ENCODE measurements at places on chromosomes 2 and 18.
A peak's percentile ranks its signal among the peaks of the same experiment; 100 is the strongest.

GRCh38 chr18:22412176-22412911 lies 5.4 kb downstream of the CTAGE1 start:
- DNase-seq = no peak

GRCh38 chr18:9433671-9434121 lies 41.6 kb upstream of the RALBP1 start:
- DNase-seq = peak; percentile 45

GRCh38 chr2:41854227-41854626 lies 193.6 kb upstream of the PKDCC start:
- no peak for DNase-seq

GRCh38 chr18:49223837-49224529 lies 236.5 kb downstream of the DYM start:
- peak; percentile 3 for DNase-seq

GRCh38 chr18:34723143-34723542 lies 13.0 kb downstream of the DTNA start:
- no peak for DNase-seq

DNA sequence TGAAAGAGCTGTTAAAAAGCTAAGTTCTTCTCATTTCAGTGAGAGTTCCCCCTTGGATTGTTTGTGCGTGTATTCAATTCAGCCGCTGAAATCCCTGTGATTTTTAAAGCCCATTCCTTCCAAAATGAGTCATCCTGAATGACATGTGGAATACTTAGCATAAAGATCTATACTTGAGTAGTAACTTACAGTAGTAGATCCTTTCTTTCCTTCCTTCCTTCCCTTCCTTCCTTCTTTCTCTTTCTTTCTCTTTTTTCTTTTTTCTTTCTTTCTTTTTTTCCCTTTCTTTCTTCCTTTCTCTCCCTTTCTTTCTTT lies 18.2 kb upstream of the SOX11 start:
- no peak for DNase-seq

DNA sequence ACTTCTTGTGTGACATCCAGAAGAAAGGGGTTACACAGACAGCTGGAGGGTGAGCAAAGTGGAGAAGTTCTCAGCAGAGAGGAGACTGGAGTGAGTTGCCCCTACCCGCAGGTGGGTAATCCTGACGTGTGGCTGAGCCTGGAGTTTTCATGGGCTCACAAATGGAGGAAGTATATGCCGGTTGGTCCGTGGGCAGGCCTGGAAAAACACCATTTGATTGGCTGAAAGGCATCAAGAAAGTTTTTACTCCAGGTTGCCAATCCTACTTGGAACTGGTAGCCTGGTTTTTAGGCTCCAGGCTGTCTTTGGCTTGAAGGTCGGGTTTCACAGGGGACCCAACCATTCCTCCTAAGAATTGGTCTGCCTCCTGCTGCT lies 1177.4 kb upstream of the LRRTM1 start:
- DNase-seq = no peak

DNA sequence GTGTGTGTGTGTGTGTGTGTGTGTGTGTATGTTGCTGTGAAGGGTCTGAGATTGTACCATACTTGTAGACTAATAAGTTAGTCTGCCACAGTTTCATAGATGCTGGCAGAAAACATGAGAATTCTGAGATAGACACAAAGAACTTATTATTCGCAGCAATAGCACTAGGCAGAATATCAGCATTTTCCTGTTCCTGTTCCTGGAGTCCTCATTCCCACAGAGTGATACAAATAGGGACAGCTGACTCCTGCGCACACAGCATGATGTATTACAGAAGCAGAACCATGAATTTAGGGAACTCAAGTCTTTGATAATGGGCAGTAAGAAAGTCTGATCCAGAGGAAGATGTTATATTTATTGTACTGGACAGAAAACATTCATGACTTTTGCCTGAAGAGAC lies 1466.3 kb downstream of the DPP10 start:
- DNase-seq = no peak

- DNase-seq = no peak
Measured at GRCh38 chr2:63060472-63060991, 9.9 kb downstream of the OTX1 start.

DNA sequence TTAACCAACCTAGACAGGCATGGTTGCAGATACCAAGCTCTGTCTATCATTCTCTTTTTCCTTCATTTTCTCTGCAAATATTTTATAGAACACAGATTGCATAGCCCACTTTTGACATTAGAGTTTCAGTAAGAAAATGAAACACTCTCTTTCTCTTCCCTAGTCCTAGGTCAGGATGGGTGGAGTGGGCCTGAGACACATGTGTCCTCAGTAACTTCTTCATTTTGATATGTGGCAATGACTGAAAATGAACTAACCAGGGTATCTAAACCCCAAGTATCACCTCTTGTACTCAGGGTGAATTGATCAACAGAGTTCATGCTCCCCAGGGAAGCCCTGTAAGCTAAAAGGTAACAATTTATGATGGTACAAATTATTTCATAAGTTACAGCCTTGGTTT lies 37.0 kb upstream of the KYNU start:
- DNase-seq = peak; percentile 55

DNA sequence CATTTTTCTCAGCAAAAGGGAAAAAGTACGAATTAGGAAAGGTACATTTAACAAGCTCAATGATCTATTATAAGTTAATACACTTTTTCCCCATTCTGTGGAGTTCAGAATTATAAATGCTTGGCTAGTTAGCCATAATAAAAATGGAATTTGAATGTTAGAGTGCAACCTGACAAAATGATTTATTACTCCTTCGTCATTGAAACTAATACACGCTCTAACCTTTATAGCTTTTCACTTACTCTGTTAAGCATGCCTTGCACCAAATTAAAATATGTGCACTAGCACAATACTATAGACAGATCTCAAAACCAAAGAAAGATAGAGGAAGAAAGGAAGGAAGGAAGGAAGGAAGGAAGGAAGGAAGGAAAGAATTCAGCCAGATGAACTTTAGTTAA lies 46.1 kb upstream of the FRZB start:
- DNase-seq = no peak

DNA sequence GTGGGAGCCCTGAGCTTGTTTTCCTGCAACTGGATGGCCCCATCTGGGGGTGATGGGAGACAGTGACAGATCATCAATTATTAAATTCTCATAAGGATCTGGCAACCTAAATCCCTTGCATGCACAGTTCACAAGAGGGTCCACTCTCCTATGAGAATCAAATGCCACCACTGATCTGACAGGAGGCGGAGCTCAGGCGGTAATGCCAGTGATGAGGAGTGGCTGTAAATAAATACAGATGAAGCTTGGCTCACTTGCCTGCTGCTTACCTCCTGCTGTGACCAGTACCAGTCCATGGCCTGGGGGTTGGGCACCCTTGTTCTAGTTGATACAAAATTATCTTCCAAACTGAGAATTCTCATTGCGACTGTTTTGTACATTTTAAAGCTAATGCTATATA lies 258.6 kb downstream of the CTNNA2 start:
- DNase-seq = no peak

DNA sequence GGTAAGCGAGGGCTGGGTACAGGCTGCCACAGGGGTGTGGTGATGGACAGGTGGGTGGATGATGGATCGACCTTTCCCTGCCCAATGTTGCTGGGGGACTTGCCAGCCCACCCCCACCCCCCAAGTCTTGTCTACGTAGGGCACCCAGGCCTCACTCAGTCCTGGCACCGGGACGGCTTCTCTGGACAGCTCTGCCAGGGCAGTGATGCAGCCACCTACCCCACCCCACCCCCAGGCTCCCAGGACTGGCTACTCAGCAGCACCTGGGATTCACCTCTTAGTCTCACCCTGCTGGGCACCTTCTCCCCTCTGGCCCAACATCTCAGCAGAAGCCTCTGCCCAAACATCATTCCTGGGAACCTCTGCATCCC lies 55.7 kb downstream of the ANKMY1 start:
- no peak for DNase-seq

DNA sequence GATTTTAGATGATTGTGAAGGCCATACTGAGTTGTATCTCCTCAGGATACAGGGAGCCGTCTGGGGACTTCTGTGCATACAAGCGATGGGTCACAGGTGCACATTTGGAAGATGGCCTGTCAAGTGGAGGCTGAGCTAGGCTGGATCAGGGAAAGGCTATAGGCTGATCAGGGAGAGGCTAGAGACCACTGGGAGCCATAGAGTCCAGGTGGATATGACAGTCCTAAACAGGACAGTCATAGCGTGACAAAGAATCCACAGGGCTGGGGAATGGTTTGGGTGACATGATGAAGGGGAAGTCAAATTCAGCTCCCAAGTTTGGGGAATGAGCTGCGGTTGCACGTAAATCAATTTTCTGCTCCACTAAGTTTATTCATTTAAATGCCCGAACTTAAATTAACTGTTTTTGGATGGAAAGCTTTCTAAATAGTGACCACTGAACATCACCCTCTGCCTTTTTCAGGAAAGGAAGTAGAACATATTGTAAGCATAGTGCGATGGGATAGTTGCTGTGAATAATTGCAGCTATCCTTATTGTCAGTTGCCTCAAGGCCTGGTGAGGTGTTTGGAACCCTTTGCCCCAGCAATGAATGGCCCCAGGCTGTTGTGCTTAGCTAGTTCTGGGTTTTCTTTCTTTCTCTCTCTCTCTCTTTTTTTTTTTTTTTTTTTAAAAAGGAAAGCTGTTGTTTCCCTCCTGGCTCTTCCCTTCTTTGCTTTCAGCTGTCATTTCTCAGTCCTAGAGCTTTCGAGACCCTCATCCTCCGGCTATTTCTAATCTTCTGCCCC lies 50.5 kb downstream of the KLHL29 start:
- no peak for DNase-seq

- DNase-seq = no peak
Measured at GRCh38 chr2:91975130-91975491, 2896.1 kb upstream of the TEKT4 start.

DNA sequence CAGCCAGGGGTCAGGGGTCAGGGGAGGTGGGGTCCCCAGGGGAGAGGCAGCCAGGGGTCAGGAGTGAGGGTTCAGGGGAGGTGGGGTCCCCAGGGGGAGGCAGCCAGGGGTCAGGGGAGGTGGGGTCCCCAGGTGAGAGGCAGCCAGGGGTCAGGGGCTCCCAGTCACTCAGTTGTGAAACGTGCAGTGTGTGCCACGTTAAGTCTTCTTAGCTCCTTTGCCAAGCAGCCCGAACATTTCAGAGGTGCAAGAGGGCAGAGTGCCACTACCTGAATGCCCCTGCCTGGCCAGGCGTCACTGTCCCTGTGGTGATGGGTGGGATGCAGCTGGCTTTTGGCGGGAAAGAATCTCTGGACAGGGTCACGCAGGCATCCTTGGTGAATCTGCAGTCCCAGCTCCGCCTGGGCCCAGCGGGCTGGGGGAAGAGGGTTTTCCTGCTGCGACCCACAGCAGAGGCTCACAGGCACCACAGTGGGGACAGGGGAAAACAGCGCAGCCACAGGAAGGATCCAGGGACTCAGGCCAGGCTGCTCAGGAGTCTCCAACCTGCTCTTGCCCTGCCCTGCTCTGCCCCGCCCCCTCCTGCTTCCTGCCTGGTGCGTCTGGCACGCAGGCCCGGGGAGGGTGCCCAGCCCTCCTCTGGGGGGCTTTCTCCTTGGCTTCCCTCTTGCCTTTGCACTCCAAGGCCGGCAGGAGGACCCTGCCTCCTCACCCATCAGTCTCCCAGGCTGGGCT lies 188.3 kb downstream of the TWIST2 start:
- no peak for DNase-seq

- peak; percentile 24 for DNase-seq
Measured at GRCh38 chr2:151260573-151261230, 961 bp downstream of the RBM43 start.

DNA sequence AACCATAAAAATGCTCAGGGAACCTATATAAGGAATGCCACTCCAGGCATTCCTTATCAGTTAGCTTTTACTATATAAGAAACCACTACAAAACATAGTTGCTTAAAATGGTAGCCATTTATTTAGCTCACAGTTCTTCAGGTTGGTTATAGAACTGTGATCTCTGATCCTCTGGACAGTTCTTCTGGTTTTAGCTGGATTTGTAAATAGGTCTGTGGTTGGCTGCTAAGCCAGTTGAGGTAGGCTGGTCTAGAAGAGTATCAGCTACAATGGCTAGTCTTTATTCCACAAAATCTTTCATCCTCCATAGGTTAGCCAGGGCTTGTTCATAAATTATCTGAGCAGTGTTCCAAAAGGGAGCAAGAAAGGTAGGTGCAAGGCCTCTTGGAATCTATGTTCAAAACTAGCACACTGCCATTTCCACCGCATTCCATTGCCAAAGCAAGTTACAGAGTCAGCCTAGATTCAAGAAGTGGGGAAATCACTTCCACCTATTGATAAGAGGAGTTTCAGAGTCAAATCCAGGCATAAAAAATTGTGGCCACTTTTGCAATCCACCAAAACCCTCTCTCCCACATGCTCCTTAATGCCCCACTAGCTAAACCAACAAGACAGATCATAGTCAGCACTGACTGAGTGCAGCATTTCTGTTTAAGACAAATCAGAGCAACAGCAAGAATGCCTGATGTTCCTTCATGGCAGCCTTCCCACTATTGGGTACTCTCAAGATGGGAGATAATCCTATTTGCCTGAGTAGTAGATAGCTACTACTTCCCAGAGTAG lies 146.4 kb downstream of the IRS1 start:
- no peak for DNase-seq

DNA sequence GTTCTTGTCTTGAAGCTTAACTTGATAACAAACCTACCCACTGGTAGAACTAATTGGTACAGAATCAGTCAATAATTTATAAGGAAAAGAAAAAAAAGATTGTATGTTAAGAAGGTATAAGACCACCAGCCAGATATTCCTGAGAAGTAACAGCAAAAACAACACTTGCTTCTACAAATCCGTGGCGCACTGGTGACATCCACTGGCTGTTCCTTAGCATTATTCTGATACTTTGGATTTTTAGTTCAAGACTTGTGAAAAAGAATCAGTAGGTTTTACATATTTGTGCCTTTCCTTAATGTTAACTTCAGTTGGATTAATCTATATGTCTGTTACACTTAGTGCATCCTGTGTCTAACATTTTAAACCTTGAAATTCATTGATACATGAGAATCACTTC lies 141.8 kb downstream of the GRB14 start:
- DNase-seq = no peak

- DNase-seq = no peak
Measured at GRCh38 chr2:216090369-216090786, 8.7 kb downstream of the TMEM169 start.

DNA sequence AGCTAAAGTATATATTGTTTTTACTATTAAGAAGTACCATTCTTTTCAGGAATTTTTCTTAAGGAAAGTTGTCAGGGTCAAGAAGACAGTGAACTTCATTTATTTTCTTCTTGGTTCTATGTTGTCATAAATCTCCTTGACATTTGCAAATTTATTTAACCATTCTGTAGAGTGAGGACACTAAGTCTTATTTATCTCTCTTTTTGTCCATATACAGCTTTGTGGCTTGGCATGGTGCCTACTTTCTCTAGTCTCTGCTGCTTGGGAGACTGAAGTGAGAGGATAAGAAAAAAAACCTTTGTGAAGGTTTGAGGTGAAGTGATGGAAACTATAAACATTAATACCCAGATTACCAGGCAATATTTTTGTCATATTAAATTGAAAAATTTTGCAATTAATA lies 1389.4 kb downstream of the SUCLG1 start:
- no peak for DNase-seq

Data from suppressor macrophage (primary cell).